NCI-H1694 treated with DMSO at 0.1 percent for 48 hours (cell line): ENCODE measurements at places on chromosomes 1 and 21.

DNA sequence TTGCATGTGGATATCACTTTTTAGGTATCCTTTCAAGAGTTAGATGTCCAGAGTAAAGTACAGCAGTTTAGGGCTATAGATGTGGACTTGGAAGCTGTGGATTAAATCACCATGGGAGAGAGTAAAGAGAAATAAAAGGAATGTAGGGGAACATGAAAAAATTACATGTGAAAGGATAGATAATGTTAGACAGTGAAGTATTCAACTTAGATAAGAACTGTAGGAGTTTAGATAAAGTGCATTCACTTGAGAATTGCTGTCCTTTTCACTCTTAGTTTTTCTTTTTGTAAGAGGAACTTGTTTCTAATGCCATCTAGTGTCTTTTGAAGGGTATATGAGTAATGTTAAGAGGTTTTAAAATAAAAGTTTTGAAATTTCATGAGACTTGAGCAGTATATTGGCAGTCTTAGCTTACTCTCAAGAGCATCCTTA lies 40.1 kb downstream of the MAST2 start:
- no peak for DNase-seq

DNA sequence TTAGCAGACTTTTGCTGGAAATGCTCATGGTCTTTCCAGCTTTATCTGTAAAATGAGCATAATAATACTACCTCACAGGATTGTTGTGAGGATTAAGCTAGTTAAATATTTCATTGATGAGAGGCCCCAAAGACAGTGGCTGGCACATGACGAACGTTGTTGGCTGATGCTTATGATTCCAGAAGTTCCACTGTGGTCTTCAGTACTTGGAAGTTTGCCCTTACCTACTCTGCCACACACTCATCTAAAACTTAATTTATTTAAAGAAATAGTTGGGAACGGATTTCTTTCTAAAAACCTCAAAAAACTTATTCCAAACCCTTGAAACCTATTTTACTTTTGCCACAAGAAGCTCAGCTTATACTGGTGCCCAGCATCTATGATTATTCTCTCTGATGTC lies 170.7 kb downstream of the DHRS3 start:
- DNase-seq, result no peak

- no peak for DNase-seq
These were observed 23.3 kb downstream of the RBM11 start for GRCh38 chr21:14239281-14239680.

- no peak for DNase-seq
These were observed 3.3 kb upstream of the KNCN start for GRCh38 chr1:46554597-46555381.

DNA sequence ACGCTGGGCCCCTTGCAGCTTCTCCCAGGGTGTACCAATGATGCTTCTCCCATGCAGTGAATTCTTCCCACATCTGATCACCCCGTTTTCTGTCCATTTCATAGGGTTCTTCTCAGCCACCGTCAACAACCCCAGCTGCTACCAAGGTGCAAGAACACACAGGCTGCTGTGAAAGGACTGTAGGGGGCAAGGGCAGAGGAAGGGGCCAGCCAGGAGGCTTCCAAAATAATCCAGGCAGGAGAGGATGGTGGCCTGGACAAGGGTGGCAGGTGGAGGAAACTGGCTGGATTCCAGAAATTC lies 113.3 kb upstream of the WNT4 start:
- DNase-seq, result no peak

DNA sequence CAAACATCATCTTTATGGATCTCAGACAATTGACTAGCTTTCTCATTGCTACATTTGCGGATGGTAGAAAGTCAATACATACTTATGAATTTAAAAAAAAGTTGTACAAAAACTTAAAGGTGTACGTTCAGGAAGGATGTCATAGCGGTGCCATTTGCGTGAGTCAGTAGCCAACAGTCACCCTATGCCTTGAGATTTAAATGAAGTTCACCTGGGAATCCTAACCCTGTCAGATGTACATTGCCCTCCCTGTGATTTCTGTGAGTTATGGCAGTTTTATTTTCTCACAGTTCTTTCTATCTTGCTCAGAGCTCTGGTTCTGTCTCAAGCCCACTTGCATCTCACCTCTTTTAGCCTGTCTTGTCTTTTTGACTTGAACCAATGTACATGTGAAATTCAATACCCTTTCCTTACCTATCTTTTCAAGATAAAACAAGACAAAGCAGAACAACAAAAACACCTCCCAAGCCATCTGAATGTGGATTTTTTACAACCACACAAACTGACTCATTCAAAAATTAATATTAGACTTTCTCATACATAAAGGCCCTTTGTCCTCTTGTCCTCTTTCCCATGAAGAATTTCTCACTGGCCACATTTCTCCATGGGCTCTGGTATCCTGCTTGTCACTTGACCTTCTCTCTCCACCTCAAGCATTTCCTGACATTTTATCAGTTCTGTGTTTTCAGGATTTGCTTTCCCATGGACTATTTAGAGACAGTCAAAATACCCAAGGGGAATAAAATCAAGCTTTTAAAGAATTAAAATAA lies 25.3 kb upstream of the ZNF697 start:
- no peak for DNase-seq

DNA sequence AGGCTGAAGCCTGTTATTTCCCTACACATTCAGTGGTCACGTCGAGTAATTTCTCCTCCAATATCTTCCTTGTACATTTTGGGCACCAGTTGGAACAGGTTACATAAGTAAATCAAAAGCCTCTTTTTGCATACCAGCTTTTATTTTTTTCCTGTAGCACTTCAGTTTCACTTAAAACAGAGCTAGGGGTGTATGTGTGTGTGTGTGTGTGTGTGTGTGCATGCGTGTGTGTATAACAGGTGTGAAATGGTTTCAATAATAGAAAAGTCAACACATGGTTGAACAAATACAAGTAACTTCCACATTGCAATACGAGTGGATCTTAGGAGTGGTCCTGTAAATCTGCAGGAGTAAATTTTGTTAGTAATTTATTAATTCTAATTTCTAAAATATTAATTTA lies 3.0 kb upstream of the MAN1A2 start:
- DNase-seq, result no peak

DNA sequence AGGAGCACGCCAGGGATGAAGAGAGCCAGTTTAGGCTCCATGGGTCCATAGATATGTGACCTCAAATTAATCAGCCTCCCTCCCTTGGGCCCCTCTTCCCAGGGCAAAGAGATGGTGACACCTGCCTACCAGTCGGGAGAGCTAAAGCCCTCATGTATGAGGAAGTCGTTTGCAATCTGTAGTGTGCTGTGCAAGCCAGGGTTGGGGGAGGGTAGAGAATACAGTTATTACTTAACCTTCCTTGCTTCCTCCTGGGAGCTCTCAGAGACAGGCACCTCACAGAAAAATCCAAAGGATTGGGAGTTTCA lies 4.0 kb downstream of the PGLYRP4 start:
- no peak for DNase-seq

DNA sequence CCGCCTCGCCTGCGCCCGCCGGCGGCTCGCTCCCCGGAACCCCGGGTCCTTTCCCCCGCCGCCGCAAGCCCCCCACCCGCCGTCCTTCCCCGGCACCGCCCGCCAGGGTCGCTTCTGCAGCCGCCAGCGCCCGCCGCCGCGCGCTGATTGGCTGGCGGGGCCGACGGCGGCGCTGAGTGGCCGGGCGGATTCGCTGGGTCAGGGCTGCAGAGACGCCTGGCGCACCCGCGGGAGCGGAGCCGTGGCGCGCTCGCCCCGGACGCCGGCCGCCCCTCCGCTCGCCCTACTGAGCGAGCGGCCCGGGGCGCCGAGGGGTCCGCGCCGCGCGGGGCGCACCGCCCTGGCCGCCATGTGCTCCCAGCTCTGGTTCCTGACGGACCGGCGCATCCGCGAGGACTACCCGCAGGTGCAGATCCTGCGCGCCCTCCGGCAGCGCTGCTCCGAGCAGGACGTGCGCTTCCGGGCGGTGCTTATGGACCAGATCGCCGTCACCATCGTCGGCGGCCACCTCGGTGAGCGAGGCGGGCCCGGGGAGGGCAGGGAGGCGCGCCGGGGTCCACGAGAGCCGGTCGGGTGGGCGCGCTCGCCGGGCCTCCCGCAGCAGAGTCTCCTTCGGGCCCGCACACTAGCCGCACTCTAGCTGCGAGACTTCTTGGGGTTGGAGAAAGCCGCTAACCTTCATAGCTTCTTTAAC lies at the start of gene RIMKLA:
Gene RIMKLA, plus strand, starts transcription at position 207 of the 694 bp plus-strand sequence. Its CDS starts 143 bp downstream, at position 350.
- DNase-seq, result peak; percentile 61

- DNase-seq, result no peak
These were observed at the start of gene ATP1A2 for GRCh38 chr1:160115545-160116282. TSS of gene ATP1A2 (plus strand) at chr1:160115759. CDS start at chr1:160115862, 103 bp downstream.

- DNase-seq, result no peak
These were observed 13.6 kb downstream of the RD3 start for GRCh38 chr1:211478376-211478775.

DNA sequence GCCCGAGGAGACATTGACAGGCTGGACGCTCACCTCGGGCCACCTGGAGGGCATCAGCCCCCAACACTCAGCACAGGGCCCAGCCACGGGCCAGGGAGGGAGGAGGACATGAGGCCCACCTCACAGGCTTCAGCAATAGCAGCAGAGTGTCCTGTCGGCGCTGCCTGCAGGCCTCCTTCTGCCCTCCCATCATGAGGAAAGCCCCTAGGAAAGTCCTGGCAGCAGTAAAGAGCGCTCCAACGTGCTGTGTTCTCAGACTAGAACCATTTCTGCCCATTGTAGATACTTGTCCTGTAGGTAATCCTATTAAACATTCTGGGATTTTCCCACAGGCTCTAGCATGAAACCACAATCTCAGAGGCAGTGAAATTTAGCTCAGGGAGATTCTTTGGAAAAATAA lies 62.0 kb upstream of the GALNT2 start:
- DNase-seq, result no peak

DNA sequence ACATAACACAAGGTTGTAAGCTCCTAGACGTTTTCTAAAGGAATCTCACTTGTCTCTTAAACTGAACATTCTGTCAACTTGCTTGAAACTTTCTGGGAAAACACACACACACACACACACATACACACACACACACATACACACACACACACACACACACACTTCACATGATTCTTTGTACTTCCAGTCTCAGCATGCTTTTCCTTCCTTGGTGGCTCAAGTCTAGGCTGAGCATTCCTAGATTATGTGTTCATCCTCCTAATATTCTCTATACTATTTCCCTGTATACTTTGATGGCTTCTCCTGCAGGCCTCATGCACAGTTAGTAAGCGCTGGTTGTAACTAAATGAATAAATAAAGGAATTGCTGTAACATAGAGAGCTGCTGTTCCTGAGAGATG lies 372.1 kb downstream of the PTPRC start:
- DNase-seq, result no peak

GRCh38 chr1:159014851-159015250 lies 5.1 kb downstream of the IFI16 start:
- no peak for DNase-seq

DNA sequence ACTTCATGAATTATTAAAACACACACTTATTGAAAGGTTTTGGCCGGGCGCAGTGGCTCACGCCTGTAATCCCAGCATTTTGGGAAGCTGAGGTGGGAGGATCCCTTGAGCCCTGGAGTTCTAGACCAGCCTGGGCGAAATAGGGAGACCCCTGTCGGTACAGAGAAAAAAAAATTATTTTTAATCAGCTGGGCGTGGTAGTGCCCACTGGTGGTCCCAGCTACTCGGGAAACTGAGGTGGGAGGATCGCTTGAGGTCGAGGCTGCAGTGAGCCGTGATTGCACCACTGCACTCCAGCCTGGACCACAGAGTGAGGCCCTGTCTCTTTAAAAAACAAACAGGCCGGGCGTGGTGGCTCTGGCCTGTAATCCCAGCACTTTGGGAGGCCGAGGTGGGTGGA lies 1.7 kb downstream of the GABPB2 start:
- DNase-seq, result no peak

GRCh38 chr21:16117331-16117730 lies 387.5 kb downstream of the USP25 start:
- DNase-seq, result no peak

DNA sequence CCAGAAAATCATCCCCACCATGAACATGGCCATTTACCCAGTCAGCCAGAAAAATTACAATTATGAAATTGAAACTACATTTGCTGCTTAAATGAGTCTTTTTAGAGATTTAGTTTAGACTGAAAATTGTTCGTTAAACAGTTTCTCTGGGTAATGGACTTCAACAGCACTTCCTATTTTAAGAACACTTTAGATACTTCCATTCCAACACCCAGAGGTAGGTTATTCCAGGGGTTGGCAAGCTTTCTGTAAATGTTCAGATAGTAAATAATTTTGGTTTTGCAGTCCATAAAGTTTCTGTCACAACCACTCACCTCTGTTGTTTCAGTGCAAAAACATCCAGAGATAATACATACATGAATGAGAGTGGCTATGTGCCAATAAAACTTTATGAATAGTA lies 10.2 kb downstream of the NMNAT2 start:
- no peak for DNase-seq

DNA sequence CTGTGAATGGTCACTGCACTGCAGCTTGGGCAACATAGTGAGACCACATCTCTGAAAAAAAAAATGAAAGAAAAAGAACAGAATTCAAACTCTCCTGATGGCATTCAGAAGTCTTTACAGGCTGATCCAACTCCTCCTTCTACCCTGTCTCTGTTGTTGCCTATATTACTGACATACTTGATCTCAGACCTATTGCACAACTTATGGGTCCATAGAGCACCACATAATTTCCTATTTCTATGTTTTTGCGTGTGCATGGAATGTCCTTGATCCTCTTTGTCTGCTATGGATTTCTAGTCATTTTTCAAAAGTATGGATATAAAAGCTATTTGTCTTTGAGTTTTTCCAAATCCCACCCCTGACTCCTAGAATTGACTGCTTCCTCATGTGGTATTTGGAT lies 22.4 kb upstream of the CYP2J2 start:
- DNase-seq, result no peak

- DNase-seq, result no peak
These were observed 167.4 kb downstream of the URB2 start for GRCh38 chr1:229793488-229793887.

DNA sequence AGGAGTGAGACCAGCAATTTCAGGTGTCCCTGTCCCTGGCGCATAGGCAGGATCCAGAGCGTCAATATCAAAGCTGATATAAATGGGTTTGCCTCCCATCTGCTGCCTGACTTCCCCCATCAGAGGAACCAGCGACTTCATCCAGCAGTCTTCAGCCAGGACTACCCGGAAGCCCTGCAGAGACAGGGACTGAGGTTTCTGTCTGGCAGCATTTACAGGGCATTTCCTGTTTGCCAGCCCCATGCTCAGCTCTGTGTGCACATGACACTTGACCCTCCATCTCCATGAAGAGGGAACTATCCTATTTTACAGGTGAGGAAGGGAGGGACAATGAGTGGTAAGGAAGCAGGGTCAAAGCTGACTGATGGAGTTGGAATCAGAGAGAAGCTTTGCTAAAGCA lies 7.2 kb downstream of the AGMAT start:
- DNase-seq, result no peak

- DNase-seq, result no peak
These were observed at the start of gene S100A6 for GRCh38 chr1:153535242-153536011. TSS of gene S100A6 (minus strand) at chr1:153535991. CDS start at chr1:153535339, 652 bp downstream.

GRCh38 chr21:15281714-15282113 lies 216.9 kb upstream of the NRIP1 start:
- DNase-seq, result no peak

- DNase-seq, result no peak
These were observed 3.1 kb upstream of the NCF2 start for GRCh38 chr1:183593356-183593755.
